Pancreas (tissue), 10 donors: ENCODE measurements at places on chromosomes 3 and 15.

- no peaks in the 10 kb centered on the region for H3K4me1 ChIP-seq
- DNase-seq, result peak; percentile 62
- H3K27me3 ChIP-seq, result no peaks in the 10 kb centered on the region
- H3K4me3 ChIP-seq, result no peak overlapping the region
- H3K27ac ChIP-seq, result no peak overlapping the region
Measured at GRCh38 chr15:101201411-101202174, 50.3 kb downstream of the CHSY1 start.

DNA sequence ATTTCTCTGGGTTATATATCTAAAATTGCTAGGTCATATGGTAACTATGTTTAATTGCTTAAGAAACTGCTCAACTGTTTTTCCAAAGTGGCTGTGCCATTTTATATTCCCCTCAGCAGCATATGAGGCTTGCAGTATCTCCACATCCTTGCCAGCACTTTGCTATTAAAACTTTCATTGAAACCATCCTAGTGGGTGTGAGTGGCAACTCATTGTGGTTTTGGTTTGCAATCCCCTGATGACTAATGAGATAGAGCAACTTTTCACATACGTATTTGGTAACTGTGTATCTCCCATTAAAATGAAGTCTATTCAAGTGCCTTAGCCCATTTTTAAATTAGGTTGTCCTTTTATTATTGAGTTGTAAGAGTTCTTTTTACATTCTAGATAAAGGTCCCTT, 17.3 kb downstream of the KPNA1 start:
- H3K27me3 ChIP-seq, result no peaks in the 10 kb centered on the region
- no peak overlapping the region for H3K27ac ChIP-seq
- no peaks in the 10 kb centered on the region for H3K36me3 ChIP-seq
- no peak for DNase-seq
- H3K4me3 ChIP-seq, result no peak overlapping the region

GRCh38 chr15:70566047-70566835, 197.1 kb downstream of the UACA start:
- no peak for DNase-seq
- no peaks in the 10 kb centered on the region for H3K27me3 ChIP-seq
- H3K4me3 ChIP-seq, result no peak overlapping the region
- H3K4me1 ChIP-seq, result no peaks in the 10 kb centered on the region

GRCh38 chr3:12527757-12528143, 17.5 kb downstream of the MKRN2OS start:
- DNase-seq, result no peak
- H3K36me3 ChIP-seq, result no peaks in the 10 kb centered on the region
- no peak overlapping the region for H3K4me3 ChIP-seq
- H3K4me1 ChIP-seq, result peaks cover 5% of the 10 kb centered on the region

DNA sequence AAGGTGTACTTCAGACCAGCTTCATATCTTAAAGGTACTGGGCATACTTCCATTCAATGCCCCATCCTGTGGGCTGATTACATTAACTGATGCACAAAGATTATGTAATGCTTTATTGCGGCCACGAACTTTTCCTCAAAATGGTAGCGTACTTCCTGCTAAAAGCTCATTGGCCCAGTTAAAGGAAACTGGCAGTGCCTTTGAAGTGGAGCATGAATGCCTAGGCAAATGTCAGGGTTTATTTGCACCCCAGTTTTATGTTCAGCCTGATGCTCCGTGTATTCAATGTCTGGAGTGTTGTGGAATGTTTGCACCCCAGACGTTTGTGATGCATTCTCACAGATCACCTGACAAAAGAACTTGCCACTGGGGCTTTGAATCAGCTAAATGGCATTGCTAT, 3.4 kb downstream of the SKIL start:
- no peak overlapping the region for H3K4me3 ChIP-seq
- H3K36me3 ChIP-seq, result no peaks in the 10 kb centered on the region
- peaks cover 12% of the 10 kb centered on the region for H3K4me1 ChIP-seq
- no peaks in the 10 kb centered on the region for H3K27me3 ChIP-seq

DNA sequence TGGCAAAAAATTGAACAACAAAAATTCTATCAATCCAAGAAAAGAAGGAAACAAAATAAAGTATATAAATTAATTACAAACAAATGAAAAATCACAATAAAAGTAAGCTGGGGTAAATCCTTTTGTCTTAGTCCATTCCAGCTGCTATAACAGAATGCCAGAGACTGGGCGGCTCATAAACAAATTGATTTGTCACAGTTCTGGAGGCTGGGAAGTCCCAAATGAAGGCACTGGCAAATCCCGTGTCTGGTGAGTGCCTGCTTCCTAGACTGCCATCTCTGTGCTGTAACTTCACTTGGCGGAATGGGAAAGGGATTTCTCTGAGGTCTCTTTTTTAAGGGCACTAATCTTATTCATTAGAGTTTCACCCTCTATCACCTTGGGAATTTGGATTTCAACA, 53.6 kb upstream of the RPL35A start:
- no peaks in the 10 kb centered on the region for H3K27me3 ChIP-seq
- DNase-seq, result no peak
- H3K36me3 ChIP-seq, result no peaks in the 10 kb centered on the region
- H3K27ac ChIP-seq, result no peak overlapping the region

DNA sequence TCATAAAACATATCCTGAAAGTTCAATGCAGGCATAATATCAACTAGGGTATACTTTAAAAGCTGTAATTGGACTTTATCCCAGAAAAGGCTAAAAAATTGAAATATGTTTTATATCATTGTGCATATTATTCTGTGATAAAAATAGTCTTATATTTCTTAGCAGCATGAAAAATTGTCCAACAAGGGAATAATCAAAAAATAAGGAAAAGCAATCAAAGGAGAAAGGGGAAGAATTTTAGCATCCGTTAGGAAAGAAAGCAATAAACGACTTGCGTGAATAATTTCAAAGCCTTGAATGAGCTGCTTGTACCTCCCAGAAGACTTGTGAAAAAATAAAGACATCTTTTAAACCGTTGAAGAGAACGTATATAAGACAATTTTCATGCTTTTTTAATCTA, 1369.8 kb upstream of the GBE1 start:
- H3K4me1 ChIP-seq, result no peaks in the 10 kb centered on the region
- no peak overlapping the region for H3K27ac ChIP-seq
- H3K36me3 ChIP-seq, result no peaks in the 10 kb centered on the region
- DNase-seq, result no peak

DNA sequence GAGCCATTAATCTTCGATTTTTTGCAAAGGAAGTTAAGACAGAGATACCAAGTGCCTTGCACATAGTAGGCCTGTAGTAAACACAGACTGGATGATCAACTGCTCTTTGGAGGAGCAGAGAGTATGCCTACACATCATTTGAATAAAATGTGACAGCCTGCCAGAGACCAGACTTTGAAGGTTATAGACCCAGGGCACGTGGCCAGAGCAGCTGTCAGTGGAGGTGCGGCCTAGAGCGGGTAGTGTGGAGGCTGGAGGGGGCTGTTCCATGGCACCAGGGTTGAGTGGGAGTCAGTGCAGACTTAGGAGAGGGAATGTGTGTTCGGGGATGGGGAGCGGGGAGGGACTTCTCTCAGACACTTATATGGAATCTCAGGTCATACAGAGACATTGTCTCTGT, 80.8 kb downstream of the SMAD3 start:
- H3K36me3 ChIP-seq, result no peaks in the 10 kb centered on the region
- peaks cover 31% of the 10 kb centered on the region for H3K4me1 ChIP-seq

DNA sequence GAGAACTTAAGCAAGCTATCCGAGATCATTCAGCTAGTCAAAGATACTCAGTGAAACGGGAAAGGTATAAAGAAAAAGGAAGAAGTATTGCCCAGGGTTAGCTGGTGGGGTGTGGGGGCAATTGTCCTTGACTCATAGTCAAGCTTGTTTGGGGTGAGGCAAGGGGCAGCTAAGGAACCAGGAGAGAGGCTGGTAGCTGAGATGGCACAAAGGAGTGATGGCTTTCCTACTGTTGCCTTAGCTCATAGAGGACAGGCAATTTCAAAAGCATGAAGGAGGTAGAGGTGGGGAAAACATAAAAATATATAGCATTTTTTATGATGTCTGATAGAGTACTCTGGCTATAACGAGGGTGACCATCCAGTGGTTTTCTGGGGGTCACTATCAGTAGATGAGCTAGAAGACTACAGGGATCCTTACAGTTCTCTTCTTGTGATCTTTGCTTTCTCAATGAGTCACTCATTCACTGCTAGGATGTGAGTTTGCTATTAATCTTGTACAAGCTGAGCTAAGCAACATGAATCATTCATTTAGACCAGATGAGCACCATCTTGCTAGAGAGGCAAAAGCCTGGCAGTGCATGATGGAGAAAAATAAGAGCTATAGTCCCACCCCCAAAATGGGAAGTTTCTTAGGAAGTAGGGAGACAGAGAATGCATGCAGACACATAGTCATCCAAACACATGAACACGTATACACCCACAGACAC, 207.1 kb upstream of the PFN2 start:
- H3K4me1 ChIP-seq, result peaks cover 9% of the 10 kb centered on the region
- H3K27me3 ChIP-seq, result no peaks in the 10 kb centered on the region
- H3K27ac ChIP-seq, result no peak overlapping the region
- H3K36me3 ChIP-seq, result no peaks in the 10 kb centered on the region
- no peak for DNase-seq
- no peak overlapping the region for H3K4me3 ChIP-seq

DNA sequence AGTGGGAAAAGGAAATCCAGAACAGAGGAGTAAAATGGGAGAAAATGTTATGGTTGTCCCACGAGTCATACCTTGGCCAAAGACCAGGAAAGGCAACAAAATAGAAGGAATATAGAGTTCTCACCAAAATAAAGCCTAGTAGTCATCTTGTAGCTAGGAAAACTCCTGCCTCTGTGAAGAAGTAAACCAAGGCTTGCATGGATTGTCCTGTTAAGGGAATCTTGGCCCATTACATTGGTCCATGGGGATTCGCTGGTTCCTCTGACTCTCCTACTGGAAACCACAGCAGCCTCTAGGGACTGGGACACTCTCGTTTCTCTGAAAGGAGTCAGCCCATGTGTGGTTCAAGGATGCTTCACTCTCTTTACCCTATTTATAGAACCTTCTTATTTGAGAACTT, 62.9 kb upstream of the FNDC3B start:
- no peak for DNase-seq
- no peak overlapping the region for H3K4me3 ChIP-seq
- no peaks in the 10 kb centered on the region for H3K36me3 ChIP-seq
- no peaks in the 10 kb centered on the region for H3K27me3 ChIP-seq

DNA sequence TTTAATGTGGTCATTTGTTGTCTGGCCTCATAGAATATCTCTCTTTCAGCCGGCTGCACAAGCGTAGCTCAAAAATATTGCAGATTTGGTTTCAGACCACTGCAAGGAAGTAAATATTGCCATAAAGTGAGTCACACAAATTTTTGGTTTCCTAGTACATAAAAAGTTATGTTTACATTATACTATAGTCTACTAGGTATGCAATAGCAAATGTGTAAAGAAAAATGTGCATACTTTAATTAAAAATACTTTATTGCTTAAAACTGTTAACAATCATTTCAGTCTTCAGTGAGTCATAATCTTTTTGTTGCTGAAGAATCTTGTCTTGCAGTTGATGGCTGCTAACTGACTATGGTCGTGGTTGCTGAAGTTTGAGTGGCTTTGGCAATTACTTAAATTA, 425.1 kb upstream of the ROBO1 start:
- H3K27ac ChIP-seq, result no peak overlapping the region
- no peak for DNase-seq
- H3K4me1 ChIP-seq, result no peaks in the 10 kb centered on the region

GRCh38 chr15:69194025-69194827, 33.8 kb downstream of the GLCE start:
- DNase-seq, result no peak
- no peak overlapping the region for H3K4me3 ChIP-seq
- no peaks in the 10 kb centered on the region for H3K36me3 ChIP-seq

DNA sequence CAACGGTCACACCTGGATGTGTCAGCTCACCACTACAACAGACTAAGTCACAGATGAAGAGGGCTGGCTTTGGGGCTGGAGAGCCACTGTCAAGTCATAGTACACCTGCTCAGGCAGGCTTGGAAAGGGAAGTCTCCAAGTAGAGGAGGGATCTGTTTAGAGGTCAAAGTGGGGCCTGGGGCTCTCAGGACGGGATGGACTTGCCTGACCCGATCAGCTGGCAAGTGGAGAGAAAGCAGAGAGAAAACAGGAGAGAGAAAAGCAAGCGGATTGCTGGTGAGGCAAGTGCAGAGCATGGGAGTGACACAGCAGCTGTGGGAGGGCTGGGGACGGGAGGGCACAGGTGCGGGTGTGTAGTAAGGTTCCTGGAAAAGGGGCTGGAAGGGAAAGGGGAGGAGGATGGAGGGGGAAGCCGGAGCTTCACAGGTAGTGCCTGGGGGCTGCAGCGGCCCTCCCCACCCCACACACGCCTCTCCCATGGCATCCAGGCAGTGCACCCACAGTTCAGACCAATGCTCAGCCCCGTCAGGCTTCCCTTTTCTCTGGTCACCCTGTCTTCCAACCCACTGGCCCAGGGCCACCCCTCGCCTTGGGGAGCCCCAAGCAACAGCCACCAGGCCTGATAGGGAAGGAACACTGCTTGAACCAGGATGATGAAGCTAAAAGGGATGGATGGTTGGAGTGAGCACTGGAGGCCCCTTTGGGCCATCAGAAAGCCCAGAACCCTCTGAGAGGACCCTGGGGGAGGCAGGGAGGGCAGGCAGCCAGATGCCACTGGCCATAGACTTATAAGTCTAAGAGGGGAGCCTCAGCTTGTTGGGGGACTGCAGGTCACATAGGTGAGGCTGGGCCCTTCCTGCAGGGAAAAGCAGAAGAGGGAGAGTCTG, 8.5 kb downstream of the RPS17 start:
- H3K36me3 ChIP-seq, result peaks cover 3% of the 10 kb centered on the region
- H3K4me3 ChIP-seq, result no peak overlapping the region

DNA sequence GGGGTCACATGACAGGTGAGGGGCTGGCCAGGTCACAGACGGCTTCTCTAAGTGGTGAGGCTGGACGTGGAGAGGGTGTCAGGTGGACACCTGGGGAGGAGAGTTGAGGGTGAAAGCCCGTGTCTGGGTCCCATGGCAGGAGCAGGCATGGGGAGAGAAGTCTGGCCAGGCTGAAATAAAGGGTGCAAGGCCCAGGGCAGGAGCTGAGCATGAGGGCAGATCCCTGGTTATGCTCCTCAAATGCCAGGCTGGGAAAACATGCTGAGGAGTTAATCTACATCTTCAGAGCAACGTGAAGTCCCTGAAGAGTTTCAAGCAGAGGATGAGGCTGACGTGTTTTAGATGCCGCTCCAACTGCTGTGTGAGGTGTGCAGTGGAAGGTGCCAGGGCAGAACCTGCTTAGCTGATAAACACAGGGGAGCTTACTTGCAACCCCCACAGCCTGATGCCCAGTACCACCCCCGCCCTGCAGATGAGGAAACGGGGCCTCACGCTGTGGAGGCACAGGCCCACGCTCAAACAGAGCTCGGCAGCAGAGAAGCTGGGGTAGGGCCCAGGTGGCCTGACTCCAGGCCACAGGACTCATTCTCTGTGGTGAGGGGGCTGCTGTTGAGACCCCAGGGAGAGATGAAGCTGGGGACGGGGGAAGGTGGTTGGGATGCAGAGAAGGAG, 40.5 kb downstream of the HCN4 start:
- no peak overlapping the region for H3K27ac ChIP-seq
- no peak overlapping the region for H3K4me3 ChIP-seq
- DNase-seq, result no peak
- no peaks in the 10 kb centered on the region for H3K36me3 ChIP-seq
- no peaks in the 10 kb centered on the region for H3K27me3 ChIP-seq
